ENCODE measurements at places on chromosomes 7 and 10. TPM values are rescaled to one million over a fixed set of nuclear protein-coding genes. Genes with fewer than 3 reads are reported as not detected.

The VSTM2A gene
- total RNA-seq = not detected

- no peak for DNase-seq
Observed at GRCh38 chr7:111732923-111733322, 170.6 kb upstream of the IMMP2L start.

DNA sequence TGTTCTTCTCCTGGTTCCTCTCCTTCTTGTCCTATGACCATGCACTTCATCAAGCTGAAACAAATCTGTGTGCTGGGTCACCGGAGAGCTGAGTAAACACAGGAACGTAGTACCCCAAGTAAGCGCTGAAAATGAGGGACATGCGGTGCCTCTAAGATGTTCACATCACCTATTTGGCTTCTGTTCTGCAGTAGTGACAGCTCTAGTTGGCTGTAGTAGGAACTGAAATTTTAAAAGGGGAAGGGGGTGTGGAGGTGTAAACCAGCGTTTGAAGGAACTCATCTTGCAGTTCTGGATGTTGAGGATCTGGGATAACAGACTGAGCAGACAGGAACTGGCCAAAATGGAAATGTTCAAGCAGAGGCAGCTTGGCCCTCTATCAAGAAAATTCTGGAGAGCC, 85.2 kb downstream of the WNT2 start:
- no peak for DNase-seq

- no peak for DNase-seq
Observed at GRCh38 chr7:68200051-68200670, 1203.5 kb downstream of the TYW1 start.

The LBX1 gene
- total RNA-seq = not detected

The PARD3 gene
- 1.7 TPM for total RNA-seq

The PRKAR2B gene
- 1.0 TPM for total RNA-seq

The FAM25G gene
- not detected for total RNA-seq

The GRID2IP gene
- 0.12 TPM for total RNA-seq

DNA sequence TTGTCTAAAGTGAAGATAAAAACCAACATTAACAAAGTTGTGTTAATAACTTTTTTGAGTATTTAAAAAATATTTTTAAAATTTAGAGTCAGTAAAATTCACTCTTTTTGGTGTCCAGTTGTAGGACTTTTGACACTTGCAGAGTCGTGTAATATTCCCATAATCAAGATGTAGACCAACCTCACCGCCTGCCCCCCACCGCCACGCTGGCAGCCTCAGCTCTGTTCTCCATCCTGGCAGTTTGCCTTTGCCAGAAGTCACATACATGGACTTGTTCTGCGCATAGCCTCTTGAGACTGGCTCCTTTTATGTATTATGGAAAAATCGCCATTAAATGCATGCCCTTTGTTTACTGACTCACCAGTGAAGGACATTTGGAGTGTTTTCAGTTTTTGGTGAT, 27.3 kb upstream of the SYCE1 start:
- no peak for DNase-seq

The CACNA2D1 gene
- total RNA-seq = not detected

The SPAM1 gene
- not detected for total RNA-seq

The CDK1 gene
- total RNA-seq = 104 TPM

GRCh38 chr10:73758704-73759511, 14.7 kb downstream of the SEC24C start:
- no peak for DNase-seq

DNA sequence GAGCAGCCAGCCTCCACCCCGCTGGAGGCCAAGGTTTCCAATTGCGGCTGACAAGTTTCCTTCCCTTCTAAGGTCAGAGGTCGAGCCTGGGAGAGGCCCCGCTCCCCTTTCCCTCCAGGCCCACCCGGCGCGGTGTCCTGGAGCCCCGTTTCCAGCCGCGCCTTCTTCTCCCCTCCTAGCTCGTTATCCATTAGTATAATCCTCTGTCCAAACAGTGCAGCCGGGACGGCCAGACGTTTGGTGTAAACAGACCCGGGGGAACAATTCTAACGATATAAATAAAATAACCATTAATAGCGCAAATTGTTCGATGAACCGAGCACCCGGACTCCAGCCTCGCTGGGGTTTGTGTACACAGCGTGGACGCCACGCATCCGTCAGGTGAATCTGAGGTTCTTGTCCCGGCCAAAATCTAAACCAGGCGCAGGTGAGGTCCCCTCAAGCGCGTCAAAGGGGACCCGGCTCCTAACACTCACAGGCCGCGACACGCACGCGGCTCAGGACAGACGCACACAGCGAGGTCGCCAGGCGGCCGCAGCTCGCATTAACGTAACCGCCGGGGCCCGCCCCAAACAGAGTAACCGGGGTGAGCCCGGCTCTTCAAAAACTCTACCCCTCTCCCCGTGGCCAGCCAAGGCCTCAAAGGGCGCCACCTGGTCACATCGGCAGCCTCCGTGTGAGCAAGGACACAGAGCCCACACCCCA, 10.8 kb upstream of the NKX2-3 start:
- DNase-seq = no peak

DNA sequence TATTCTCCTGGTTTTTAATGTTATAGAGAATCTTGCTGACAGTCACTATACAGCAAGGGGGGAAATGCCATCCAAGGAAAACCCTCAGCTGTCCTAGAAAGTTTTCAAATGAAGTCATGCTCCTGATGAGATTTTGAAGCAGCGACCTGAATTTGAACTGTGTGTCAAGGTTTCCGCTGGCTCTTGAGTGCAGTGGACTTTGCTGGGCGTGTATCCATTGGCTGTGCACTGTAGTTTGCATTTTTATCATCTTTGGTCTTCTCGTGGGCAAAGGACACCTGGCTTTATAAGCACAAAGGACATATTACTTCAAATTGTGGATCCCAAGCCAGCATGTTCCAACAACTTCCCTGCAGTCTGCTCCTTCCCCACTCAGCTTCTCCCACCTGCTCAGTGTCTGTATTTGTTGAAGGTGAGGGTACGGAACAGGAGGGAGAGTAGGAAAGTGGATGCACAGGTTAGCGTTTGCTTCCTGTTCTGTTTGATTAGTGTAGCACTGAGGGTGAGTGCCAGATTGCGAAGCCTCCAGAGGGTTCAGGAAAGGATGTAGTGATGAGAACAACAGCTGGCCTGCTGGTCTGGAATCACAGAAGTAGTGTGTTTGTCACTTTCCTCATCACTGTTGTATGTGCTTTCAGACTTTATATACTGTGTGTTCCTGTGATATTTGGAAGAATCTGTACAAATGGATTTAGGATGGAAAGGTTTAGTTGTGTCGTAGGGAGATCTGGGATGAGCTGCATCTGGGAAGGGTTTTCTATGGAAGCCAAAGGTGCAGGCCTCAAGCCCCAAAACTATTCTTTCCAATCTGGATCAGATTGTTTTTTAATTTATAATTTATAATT, 204.8 kb downstream of the BMPER start:
- no peak for DNase-seq

GRCh38 chr10:113788604-113789083, 37.2 kb downstream of the PLEKHS1 start:
- DNase-seq = no peak

- DNase-seq = no peak
Observed at GRCh38 chr10:86968271-86968993, at the start of gene ADIRF. Gene ADIRF (plus strand): TSS chr10:86968482. CDS start chr10:86968545, 63 bp downstream.

DNA sequence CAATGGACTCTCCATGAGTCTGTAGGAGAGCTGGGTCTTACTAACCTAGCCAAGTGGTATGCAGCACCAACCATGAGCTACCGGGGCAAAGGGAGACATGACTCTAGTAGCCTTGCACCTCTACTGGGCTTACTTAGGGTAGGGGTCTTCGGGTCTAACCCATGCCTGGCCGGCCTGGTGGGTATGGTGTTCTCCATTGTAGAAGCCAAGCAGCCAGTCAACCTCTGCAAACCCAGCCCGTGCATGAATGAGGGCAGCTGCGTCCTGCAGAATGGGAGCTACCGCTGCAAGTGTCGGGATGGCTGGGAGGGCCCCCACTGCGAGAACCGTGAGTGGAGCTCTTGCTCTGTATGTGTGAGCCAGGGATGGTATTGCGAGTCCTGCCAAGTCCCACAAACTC, 51.0 kb downstream of the VWA2 start:
- no peak for DNase-seq

GRCh38 chr10:124509880-124510632, 48.4 kb downstream of the LHPP start:
- DNase-seq = no peak

- DNase-seq = no peak
Observed at GRCh38 chr7:21092766-21093702, 306.3 kb upstream of the SP8 start.

DNA sequence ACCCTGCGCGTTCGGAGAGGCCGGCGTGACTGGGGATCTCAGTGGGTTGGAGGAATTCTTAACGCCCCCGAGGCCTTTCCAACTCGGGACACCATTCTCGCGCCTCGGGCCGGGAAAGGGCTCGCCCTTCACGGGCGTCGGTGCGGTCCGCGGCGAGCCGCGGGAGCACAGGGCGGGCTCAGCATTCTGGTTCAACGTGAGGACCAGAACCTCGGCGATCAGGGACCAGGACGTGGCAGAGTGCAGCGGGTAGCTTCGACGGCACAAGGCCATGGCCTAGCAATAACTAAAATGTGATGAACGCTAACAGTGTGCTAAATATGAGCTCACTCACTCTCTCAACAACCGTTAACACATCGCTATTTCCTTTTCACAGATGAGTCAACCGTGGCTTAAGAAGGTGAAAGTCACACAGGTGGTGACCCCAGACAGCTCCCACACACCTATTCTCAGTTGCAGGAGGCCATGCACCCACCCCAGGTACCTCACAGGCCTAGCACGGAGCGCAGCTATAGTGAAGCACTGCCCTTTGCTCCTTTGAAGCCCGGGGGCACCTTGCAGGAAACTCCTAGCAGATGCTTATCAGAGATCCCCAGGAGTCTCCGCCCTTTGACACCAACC, 4.5 kb upstream of the EMX2 start:
- no peak for DNase-seq

DNA sequence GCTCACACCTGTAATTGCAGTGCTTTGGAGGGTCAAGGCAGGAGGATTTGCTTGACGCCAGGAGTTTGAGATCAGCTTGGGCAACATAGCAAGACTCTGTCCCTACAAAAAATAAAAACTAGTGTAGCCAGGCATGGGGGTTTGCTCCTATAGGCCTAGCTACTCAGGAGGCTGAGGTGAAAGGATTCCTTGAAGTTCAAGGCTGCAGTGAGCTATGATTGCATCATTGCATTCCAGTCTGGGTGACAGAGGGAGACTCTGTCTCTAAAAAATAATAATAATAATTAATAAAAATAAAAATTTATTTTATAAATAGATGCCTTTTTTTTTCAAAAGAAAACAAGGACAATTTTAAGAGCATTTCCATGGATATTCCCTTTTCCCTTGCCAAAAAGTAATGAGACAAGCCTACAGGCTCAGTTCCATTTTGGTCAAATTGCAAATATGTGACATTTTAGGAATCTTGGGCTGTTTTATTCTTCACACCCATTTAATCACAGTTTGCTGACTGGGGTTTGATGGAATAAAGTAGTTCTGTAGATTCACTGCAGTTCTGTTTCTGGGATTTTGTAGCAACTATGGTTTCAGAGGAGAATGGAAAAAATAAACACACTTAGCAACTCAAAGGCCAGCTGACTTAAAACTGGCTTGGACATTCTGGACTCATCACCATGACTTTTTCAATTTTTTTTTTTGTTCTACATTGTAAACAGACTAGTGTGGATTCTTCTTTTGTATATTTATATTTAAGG, 48.4 kb upstream of the ARHGAP21 start:
- no peak for DNase-seq

GRCh38 chr10:59831658-59832503, 74.5 kb downstream of the CCDC6 start:
- no peak for DNase-seq

DNA sequence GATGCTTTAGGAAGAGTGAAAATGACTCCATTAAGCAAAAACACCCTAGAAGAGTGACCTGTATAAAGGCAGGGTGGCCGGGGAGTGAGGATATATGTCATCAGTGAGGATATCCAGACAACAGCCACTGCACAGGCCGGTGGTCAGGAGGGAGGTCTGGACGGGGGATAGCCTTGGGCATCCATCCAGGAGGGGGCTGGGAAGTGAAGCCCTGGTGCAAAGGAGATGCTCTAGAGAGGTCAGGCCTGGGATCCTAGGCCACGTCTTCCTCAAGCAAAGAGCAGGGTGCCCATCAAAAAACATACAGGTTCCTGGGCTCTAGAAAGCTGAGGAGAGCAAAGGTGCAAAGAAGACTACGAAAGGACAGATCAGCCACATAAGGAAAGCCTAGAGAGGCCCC, 25.6 kb downstream of the FAM171A1 start:
- no peak for DNase-seq

GRCh38 chr10:62116896-62117295, 151.7 kb downstream of the RTKN2 start:
- DNase-seq = no peak

DNA sequence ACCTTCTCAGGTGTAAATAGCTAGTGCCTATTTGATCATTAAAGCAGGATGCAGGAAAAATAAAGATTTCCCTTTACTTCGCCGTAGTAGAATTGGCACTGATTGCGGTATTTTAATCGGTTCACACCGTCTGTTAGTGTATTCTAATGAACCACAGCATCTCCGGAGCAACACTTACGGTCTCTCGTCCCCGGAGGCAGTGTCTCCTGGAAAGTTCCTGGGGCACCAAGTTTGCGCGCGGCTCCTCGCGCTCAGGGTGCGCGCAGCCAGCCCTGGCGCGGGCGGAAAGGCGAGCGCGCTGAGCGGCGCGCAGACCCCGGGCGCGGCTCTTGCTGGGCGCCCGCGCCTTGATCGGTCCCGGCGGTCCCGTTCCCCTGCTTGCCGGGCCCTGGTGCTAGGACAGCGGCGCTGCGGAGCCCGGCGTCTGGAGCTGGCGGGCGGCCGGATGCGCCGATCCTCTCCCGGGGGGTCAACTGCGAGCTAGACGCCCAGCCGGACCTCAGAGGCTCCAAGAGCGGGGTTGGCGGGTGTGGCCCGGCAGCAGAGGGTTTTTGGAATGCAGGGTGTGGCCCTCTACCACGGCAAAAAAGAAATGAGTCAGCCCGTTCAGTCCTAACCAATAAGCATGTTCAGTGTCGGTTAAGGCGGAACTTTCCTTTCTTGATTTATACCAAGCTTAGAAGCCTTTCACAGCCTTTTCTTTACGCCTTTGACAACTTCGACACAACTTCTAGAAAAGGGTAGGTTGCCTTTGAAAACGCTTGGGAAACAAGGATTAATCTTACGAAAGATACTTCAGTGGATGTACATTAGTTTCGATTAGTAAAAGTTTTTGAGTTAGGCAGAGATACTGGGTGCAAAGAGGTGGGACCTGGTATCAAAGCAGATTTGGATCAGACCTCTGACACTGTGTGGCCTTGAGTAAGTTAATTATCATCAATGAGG, 166.8 kb upstream of the ASAH2 start:
- peak; percentile 64 for DNase-seq

GRCh38 chr7:129188372-129188891, at the start of gene SMO:
Gene SMO (plus strand): TSS chr7:129188633. CDS start chr7:129189152, 519 bp downstream.
- no peak for DNase-seq

The LIPK gene
- total RNA-seq = not detected

The PLEKHA1 gene
- 4.1 TPM for total RNA-seq
